CD4-positive, alpha-beta T cell treated with Interleukin-17A for 1 hour (primary cell): ENCODE measurements at places on chromosomes 13 and 19.

- no peak for DNase-seq
Measured at GRCh38 chr13:79602936-79603335, 122.0 kb downstream of the NDFIP2 start.

DNA sequence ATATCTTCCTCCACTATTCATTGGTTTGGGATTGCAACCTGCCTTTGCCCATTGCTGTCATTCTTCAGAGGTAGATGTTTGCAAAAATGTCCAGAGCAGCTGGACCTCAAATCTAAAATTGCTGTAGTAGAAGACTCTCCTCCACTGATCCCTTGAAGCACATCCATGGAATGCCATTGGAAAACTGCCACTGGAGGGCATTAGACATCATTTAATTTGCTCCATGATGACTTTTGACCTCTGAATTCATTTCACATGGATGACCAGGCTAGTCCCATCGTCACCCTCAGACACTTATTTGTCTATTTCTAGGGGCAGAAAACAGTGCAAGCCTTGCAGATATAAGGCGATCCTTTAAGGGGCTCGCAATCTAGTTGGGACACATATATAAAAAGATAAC, 33.9 kb upstream of the FLT1 start:
- DNase-seq: no peak

DNA sequence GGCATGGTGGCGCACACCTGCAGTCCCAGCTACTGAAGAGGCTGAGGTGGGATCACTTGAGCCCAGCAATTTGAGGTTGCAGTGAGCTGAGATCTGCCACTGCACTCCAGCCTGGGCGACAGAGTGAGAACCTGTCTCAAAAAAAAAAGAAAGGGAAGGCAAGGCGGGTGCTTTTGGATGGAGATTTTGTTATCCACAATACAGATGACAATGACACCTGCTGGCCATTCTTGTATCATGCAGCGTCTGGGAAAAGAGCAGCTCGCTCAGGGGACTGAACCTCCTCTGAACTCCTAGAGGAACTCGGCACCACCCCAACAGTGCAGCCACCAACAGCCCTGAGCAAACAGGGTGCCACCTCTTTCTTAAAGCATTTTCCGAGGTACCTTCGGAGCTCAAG, 22.8 kb downstream of the HAUS8 start:
- DNase-seq: peak; percentile 50

DNA sequence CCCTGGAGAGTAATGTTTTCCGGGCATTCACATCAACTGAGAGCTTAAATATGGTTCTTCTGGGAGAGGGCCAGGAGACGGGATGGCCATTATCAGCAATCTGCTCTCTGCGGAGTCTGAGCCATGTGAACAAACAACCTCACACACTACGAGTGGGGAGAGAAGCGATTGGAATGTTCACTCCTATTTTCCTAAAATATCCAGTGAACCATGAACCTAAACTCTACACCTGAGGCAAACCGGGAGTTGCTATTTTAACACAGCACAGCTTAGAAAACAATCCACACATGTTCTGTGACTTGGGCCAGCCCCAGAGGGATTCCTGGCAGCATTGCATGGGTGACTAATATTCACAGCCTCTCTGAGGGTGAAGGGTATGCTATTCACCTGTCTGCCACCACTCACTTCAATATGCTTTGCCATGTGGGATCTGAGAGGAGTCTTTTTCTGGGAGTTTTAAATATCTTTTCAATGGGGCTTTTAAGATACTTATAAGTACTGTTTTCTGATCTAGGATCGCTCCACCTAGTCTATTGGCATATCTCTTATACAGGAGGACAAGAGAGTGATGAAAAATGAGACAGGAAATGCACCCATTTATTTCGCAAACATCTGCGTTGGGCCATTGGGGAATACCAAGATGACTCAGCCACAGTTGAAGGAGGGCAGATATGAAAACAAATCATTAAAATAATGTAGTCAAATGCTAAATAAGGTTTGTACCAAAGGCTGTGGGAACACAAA, 72.6 kb upstream of the SERP2 start:
- no peak for DNase-seq

DNA sequence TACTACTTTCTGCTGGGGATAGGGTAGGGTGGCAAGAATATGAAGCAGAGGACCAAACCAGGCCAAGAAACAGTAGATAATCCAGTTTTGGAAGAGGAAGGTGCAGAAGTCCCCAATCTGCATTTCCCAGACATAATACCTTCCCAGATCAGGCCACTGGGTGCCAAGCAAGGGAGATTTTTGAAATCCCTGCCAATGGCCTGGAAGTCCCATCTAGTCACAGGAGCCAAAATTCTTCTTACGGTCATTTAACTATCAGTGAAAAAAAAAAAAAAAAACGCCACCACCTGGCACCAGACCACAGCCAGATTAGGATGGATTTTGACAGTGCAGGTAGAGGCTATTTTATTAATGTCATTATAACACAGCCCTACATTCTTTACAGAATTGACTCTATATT, 57.8 kb downstream of the ZC3H13 start:
- DNase-seq: no peak

GRCh38 chr19:11649941-11650340, 52.7 kb downstream of the ZNF627 start:
- no peak for DNase-seq

GRCh38 chr19:44648631-44649251, 5.0 kb downstream of the PVR start:
- DNase-seq: no peak

GRCh38 chr13:62085337-62086229, 669.9 kb upstream of the PCDH20 start:
- DNase-seq: no peak

GRCh38 chr19:15846923-15847322, 31.5 kb upstream of the OR10H1 start:
- DNase-seq: no peak

GRCh38 chr13:112761701-112762689, 72.2 kb downstream of the ATP11A start:
- DNase-seq: no peak

GRCh38 chr19:8352134-8352827, 9.2 kb upstream of the KANK3 start:
- no peak for DNase-seq

DNA sequence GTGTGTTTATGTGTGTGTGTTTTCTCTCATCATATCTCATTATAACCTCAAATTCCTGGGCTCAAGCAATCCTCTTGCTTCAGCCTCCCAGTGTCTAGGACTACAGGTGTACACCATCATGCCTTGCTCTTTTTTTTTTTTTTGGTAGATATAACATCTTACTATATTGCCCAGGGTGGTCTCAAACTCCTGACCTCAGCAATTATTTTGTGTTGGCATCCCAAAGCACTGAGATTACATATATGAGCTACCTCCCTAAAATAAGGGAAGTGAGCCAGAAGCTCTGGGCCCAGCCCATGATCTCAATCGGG, 448 bp upstream of the ZNF543 start:
- DNase-seq: no peak

DNA sequence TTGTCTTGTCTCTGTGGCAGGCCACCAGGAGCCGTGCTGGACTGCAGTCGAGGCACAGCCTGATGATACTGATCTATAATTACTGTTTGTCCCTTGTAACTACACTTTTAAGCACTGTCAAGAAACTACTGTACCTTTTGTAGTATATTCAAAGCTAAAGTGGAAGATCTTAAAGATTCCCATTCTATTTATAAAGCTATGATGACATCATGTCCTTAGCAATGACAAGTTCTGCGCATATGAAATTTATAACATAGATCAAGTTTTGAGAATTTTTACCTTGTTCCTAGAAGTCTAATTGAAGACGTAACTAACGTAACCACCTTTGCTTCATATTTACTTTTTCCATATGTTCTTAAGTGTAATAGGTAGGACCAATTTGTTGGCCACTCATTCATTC, 56.8 kb upstream of the LATS2 start:
- no peak for DNase-seq

DNA sequence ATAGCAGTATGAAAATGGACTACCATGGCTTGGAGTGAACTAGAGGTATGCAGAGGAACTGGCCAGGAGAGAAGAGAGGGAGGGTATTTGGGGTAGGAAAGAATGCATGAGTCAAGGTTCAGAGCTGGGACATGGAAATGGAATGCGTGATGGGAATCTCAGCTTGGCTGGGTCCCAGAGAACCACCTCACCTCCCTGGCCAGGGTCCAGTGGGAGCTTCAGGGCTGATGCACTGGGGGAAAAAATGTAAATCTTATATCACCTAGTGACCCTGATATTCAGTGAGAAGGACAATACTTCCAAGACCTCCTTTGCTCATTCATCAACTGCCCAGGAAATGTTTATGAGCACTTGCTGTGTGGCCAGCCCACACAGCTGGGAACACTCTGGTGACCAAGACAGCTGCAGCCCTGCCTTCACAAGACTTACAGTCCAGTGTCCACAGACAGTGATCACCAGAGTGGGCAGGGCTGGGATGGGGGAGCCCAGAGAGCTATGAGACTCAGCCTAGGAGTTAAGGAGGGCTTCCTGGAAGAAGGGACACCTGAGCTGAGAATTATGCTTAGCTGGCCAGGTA, 12.8 kb downstream of the IGSF23 start:
- no peak for DNase-seq

DNA sequence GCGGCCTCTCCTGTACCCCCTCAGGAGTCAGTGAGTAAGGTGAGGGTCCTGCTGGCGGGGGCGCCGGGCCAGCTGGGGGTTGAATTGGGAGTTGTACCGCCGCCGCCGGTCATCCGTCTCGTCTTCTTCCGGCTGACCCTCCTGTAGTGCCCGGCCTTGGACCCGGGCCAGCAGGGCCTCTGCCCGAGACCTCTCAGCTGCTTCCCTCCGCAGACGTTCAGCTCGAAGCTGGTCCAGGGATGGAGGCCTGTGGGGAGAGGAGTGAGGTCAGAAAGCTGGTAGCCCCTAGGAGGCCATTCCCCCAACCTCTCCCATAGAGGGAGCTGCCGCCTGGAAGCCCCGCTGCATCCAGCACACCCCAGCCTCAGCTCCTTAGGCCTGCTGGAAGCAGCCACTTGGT, 3.8 kb downstream of the LENG1 start:
- no peak for DNase-seq

GRCh38 chr13:47455626-47456025, 545.4 kb downstream of the SUCLA2 start:
- DNase-seq: no peak

DNA sequence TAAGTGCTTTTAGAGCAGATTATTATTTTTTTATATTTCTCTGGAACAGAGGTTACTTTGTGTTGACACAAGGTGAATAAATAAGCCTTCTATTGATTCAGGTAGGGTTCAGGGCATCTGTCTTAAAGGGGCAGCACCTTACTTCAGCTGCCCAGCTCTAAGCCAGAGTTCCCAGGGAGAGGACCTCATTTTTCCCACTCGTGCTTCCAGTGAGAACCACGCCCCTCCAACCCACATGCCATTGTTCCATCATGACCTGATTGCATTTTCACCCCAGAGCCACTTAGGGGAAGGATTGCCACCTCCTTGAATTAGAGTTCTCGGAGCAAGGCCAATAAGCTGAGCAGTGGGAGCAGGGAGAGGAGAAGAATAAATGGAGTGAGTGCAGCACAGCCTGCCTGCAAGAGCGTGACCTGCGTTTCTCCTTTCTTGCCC, 104.3 kb upstream of the FRY start:
- no peak for DNase-seq

- DNase-seq: no peak
Measured at GRCh38 chr13:35228536-35228935, 248.0 kb downstream of the MAB21L1 start.

GRCh38 chr19:40281381-40282208, 3.5 kb downstream of the AKT2 start:
- DNase-seq: no peak

- DNase-seq: no peak
Measured at GRCh38 chr19:38206928-38207327, 17.1 kb downstream of the DPF1 start.

DNA sequence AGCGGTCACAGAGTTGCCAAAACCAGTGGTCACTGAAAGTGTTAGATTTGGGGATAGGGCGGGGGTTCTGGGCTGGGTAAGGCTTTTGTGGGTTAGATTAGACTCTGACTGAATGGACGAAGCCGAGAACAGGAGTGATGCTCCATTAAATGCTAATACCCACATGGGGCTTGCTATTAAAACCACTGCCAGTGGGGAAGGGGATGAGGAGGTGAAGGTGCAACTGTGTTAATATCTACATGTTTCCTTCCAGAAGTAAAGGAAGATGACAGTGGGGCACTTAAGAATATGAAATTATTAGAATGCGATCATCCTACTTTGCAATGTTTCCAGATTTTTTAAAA, 573 bp upstream of the ZNF614 start:
- DNase-seq: no peak
